Hippocampal formation (tissue), 2 donors: ENCODE measurements at places on chromosomes 3 and 15.

DNA sequence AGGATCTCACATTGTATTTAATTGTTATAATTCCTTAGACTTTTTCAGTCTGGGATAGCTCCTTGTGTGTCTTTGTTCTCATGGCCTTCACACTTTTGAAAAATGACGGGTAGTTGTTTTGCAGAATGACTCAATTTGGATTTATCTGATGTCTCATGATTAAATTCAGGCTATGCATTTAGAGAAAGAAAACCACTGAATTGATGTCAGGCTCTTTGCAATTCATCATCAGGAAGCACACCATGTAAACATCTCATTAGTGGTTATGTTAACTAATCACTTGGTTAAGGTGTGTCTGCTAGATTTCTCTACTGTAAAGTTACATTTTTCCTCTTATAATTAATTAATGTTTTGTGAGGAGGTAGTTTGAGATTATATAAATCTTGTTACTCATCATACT lies 8.0 kb upstream of the SLC22A13 start:
- no peak for DNase-seq

GRCh38 chr15:40452296-40453090 lies 11.7 kb downstream of the BAHD1 start:
- DNase-seq: no peak

- no peak for DNase-seq
Observed at GRCh38 chr3:6989608-6990291, 128.8 kb downstream of the GRM7 start.

- peak; percentile 30 for DNase-seq
Observed at GRCh38 chr3:8987645-8988383, 24.5 kb upstream of the RAD18 start.

DNA sequence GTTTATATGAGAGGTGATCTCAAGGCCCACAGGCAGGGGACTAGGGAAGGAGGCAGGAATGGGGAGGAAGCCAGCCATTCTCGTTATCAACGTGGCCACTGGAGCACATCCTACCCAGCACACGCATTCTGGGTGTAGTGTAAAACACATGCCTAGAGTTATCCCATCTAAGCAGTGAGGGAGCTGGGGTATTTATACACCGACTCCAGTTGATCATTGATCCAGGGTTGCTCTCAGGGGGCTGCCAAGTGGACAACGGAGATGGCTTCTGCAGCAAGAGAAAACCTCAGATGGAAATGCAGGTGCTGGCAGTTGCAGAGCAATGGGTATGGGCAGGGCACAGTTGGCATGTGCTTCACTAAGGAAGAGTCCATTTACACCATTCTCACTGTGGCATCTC lies 30.4 kb upstream of the SYNM start:
- no peak for DNase-seq
